ENCODE measurements at places on chromosomes 4 and X.

GRCh38 chrX:38929966-38930421, 128.7 kb downstream of the MID1IP1 start:
- DNase-seq: peak; percentile 42

DNA sequence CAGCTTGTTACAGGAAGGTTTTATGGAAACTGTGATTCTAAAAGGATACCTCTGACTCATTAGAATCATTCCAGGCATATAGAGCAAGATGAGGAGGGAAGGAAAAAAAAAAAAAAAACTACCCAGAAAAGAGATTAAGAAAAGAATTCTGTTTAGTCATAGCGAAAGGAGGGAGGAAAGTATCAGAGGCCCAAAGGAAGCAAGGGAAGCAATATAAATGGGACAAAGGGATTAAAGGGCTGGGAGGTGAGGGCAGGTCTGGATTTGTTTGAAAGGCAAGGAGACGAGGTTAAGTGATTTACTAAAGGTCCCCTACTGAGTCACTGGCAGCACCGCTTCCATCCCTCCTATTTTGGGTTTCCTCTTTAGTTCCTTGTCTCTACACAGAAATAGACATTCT, 88.6 kb upstream of the IL1RAPL1 start:
- no peak for DNase-seq

DNA sequence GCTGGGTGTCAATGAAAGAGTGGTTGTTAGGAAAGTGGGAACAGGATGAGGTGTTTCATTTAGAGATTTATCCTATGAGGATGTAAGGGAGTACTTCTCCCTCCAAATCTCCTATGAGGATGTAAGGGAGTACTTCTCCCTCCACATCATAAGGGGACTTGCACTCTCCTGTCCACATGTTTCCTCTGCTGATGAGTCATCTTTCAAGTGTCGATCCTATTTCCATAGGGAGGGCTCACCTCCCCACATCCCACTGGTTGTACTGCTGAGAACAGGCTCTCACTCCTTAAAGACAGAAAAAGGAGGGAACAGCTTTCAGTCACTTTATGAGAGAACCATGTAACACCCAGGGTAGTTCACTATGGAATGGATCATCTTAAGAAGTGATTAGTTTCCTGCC, 65.0 kb downstream of the INPP4B start:
- no peak for DNase-seq

- peak; percentile 71 for DNase-seq
Measured at GRCh38 chr4:137531168-137531985, 917 bp downstream of the PCDH18 start.

DNA sequence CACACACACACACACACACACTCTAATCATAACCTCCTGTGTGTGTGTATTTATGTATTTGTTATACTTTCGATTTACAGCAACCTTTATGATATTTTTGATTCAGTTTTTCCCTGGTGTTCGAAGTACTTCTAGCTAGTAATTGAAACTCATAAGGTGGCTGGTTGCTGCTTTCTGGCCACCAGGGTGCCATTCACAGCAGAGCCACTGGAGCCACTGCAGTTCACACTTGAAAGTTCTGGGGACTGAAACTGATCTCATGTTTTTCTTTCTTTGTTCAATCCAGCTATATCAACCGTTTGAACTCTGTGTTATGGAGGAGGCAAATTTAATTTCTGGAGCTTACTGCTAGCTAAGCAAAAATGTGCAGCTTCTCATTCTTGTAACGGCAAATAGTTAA, 419.4 kb downstream of the ADGRL3 start:
- no peak for DNase-seq

- DNase-seq: peak; percentile 8
Measured at GRCh38 chr4:74934016-74934831, 1.3 kb downstream of the PARM1 start.

DNA sequence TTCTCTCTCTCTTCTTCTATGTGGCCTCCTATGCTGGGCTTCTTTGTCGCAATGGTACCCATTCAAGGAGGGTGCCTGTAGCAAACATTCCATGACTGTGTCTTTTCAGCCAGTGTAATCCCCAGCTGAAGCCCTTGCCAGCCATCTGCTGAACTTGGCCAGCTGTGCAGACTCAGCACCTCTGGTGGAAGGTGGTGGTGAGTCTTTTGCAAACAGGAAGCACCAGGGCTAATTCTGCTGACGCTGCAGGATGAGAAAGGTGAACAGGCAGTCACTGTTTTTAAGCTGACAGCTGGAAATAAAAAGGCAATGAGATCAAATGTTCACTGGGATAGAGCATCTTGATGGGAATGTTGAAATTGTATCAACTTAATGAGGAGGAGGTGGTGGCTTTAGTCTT, 298.7 kb upstream of the CLNK start:
- no peak for DNase-seq

- peak; percentile 0 for DNase-seq
Measured at GRCh38 chrX:39336671-39337311, 535.5 kb downstream of the MID1IP1 start.

- no peak for DNase-seq
Measured at GRCh38 chr4:866761-867390, 40.9 kb upstream of the CPLX1 start.

DNA sequence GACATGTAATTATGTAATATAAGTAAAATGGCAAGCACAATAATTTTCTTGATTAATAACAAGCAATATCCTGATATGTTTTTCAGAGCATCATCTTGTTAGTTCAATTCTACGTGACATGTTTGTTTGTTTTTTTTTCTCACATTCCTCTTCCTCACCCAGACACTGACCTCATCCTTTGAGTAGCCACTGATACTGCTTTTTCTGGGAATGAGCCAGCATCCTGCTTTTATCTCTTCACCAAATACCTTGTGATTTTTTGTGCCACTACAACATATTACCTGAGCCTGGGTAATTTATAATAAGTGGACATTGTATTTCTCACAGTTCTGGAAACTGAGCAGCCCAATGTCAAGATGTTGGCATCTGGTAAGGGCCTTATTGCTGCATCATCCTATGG, 484.0 kb downstream of the NAF1 start:
- no peak for DNase-seq

GRCh38 chrX:137187540-137187939, 153.7 kb upstream of the GPR101 start:
- DNase-seq: no peak

Data from fibroblast of gingiva (primary cell).